Activated naive CD8-positive, alpha-beta T cell treated with anti-CD3 and anti-CD28 coated beads for 36 hours (primary cell): ENCODE measurements at places on chromosomes 2 and 18. TPM values are rescaled to one million over a fixed set of nuclear protein-coding genes. Genes with fewer than 3 reads are reported as not detected.

Gene SERPINB3
- not detected for total RNA-seq

Gene SP140L
- total RNA-seq: 36.3 TPM

Gene CYP27A1
- not detected for total RNA-seq

Gene EMILIN1
- total RNA-seq: 0.76 TPM

Gene PLGLB1
- total RNA-seq: 0.74 TPM

Gene SLC5A7
- not detected for total RNA-seq

Gene GREB1L
- total RNA-seq: not detected

Gene NOL4
- not detected for total RNA-seq

Gene SERPINB12
- total RNA-seq: not detected

Gene CRYBA2
- not detected for total RNA-seq

Gene TXNDC2
- not detected for total RNA-seq

Gene ZNF142
- 55.4 TPM for total RNA-seq

Gene ADRA2B
- 0.30 TPM for total RNA-seq

- DNase-seq: no peak
Measured at GRCh38 chr2:142175813-142176338, 45.1 kb upstream of the LRP1B start.

GRCh38 chr18:77160515-77160914 is 27.9 kb upstream of the MBP start:
- DNase-seq: no peak

DNA sequence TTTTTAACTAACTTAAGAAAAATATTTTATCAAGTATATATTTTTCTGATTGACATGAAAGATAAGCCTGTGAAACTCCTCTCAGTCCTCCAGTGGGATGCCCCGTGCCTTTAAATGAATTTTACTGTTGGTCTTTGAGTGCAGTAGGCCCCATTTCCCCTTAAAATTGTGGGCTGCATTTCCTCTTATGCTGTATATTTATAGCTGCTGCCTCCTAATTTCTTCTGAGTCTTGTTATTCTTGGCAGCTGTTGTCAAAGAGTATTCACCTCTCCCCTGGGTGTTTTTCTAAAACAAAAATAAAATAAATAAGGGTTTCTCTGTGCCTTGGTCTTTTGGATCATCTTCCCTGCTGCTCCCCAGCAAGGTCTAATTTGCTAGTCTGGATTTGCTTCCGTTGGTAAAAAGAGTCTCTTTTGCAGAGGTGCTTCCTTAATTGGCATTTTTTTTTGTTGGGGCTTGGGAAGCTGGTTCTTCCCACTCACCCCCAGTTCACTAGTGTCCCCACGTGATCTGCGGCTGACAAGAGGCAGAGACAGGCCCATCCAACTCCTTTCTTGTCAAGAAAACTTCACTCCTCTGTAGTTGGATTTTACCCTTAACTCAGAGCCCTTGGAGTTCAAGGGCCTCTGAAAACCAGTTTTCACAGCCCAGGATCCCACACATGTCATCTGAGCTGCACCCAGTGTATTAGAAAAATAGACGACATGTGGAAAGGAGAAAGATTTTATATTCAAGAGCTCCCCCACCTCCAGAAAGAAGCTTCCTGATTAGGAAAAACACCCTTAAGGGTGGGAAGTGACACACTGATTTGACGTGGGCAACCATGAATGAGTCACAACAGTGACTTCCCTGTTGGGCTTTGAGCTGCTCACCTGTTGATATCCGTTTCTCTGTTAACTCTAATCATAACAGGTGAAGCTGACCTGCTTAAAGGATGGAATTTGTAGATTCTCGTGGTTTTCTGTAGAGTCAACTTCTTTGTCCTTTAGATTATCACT is 431.5 kb downstream of the DCDC2C start:
- no peak for DNase-seq

- DNase-seq: no peak
Measured at GRCh38 chr2:42328148-42328833, 32.7 kb downstream of the COX7A2L start.

- DNase-seq: no peak
Measured at GRCh38 chr2:155368934-155369333, 670.4 kb downstream of the KCNJ3 start.

GRCh38 chr2:43417300-43417699 is 178.5 kb downstream of the THADA start:
- DNase-seq: no peak

GRCh38 chr2:68762665-68763064 is 28.1 kb downstream of the ARHGAP25 start:
- DNase-seq: no peak

GRCh38 chr2:5690286-5690685 is 1.9 kb upstream of the SOX11 start:
- DNase-seq: no peak

DNA sequence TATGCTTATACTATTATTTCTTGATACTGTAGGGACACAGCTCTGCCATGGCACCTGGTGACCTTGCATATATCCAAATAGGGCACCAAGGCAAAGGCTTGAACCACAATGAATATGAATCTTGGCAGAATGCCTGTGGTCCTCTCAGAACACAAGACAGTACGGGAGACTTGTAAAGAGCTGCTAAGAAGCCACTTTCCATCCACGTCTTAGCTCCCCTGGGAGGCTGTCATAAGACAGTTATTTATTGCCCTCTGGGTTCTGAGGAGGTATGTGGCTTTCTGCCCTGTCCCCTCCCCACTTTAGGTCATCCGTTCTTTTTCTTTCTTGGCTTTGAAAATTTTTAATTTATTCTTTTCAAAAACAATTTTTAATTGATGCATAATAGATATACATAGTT is 29.8 kb upstream of the MRPL33 start:
- DNase-seq: no peak

DNA sequence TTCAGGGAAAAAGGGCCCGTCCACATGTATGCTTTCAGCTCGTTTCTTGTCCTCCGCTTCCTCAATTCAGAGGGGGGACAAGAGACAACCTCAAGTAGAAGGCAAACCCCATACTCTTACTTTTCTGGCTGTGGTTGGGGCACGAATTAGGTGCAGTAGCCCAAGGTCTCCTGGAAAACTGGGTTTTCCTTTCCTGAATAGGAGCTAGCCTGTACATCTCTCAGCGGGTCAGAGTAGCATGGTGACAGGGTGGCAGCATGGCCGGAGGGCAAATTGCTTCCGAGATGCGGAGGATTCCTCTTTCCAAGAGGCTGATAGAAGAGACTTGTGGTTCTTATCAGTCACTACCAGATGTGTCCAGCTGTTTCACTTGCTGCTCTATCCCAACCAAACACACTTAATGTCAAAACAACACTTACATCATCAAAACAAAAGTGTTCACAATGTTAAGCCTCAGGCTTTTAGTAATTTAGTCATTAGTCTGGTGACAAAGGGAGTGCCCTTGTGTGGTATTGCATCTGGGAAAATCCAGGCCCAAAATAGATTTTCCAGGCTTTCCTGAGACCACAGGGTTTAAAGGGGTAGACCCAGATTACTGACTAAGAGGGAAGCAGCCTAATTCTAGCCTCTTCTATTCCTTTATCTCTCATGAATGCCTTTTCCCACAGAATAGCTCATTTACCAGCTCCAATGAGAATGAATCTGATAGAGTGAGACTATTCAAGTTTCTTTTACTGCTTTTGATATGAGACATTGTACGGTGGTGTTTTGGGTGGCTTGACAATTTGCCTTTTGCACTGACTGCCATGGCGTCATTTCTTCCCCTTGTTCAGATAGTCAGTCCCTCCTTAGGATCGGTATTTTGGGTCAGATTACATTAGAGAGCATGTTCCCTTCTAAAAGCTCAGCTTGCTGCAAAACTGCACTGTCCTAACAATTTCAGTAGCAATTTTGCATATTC is 162.0 kb downstream of the LTBP1 start:
- no peak for DNase-seq

DNA sequence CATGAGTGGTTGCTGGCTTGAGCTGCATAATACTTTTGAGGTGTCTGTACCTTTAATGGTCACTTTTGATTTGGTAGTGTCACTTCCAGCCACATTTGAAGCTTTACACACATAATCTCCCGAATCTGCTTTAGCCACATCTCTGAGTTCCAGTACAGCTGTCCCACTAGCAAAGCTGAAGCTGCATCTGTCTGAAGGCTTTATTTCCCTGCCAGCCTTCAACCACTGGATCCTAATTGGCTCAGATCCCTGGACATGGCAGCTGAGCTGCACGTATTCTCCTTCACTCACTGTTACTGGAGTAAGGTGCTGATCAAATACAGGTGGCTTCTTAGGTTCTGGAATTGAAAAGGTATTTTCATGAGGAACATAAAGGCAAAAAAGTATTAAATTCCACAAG is 99.7 kb downstream of the TTN start:
- DNase-seq: no peak

DNA sequence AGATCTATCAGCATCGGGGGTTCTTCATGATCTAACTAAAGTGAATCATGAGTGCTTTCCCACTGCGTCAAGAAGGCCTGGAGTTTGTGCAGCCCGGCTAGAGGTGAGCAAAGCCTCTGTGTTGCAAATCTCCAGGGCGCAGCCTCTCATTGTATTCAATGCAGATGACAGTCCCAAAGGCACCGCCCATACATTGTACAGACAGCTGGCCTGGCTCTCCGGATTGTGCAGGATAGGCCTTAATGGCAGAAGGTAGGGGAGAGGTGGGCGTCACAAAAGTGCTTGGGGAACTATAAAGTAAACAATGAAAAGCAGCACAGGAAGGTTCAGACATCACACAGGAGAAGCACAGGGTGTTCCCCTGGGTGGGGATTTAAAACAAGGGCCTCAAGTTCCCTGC is 907 bp upstream of the GYPC start:
- DNase-seq: no peak

DNA sequence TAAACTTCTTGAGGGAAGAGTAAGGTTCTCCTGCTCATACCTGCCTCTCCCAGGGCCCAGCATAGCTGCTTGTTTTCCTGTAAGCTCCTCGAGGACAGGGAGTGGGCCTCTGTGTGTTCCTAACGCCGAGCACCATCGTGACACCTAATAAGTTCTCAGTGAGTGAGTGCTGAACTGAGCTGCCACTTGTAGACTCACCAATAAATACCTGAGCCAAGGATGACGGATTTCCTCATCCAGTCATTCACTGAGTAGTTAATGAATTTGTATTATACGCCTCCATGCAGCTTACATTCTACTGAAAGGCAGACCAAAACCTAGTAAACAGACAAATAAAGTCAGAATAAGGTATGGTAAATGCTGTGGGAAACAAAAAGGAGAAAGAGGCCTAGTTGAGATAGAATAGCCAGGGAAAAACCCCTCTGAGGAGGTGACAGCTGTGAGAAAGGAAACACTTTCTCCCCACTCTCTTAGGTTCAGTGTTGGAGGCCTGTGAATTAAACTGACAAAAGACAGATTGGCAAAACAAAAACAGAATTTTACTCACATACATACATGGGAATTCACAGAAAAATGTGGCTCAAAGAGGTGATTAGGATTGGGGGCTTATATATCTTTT is 138.6 kb downstream of the B3GNT2 start:
- DNase-seq: no peak

- DNase-seq: no peak
Measured at GRCh38 chr2:176768185-176768584, 444.4 kb upstream of the HNRNPA3 start.

DNA sequence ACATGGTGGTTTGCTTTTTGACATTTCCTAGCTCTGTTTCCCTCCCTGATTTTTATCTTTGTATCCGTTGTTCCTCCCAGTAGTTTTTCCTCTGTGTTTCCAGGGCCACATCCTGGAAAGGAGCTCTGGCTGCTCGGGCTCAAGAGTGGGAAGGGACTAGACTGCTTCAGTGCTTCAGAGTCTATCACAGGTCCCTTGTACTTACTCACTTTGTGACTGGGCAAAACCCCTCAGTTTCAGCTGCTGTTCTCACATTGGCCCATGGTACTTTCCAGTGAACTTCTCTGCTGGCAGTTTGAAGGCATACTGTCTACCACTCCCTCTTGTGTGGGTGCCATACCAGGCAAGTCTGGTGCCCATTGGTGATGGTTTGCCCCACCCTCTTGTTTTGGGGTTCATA is 7.5 kb upstream of the STAMBP start:
- peak; percentile 25 for DNase-seq

- no peak for DNase-seq
Measured at GRCh38 chr2:33900610-33901009, 301.5 kb upstream of the FAM98A start.

GRCh38 chr2:107340955-107341354 is 455.0 kb upstream of the ST6GAL2 start:
- DNase-seq: no peak

- DNase-seq: no peak
Measured at GRCh38 chr18:48885266-48885923, 65.4 kb downstream of the SMAD7 start.

DNA sequence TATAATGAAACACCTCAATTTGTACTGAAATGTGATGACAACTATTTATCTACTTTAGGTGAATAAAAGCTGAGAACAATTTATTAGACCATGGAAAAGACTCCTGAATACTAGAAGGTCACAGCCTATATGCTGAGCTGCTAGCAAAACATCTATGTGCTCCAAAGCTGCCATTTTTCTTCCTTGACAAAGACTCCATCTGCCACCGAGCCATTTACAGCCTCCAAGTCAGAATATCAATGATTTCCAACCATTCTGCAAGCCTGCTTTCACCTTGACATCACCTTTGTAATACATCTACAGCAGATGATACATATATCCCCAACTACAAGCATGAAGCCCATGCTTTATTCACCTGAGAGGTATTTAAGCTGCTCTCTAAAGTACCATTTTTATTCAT is 84.9 kb downstream of the BAZ2B start:
- no peak for DNase-seq

DNA sequence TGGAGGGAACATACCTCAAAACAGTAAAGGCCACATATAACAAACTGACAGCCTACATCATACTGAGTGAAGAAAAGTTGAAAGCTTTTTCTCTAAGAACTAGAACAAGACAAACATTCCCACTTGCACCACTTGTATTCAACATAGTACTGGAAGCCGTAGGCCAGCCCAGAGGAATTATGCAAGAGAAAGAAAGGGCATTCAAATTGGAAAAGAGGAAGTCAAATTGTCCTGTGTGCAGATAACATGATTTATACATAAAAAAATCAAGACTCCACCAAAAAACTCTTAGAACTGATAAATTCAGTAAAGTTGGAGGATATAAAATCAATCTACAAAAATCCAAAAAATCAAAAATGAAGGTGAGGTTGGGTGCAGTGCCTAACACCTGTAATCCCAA is 8.0 kb upstream of the KDM3A start:
- DNase-seq: no peak

- DNase-seq: no peak
Measured at GRCh38 chr2:25115902-25116301, 52.5 kb downstream of the POMC start.

DNA sequence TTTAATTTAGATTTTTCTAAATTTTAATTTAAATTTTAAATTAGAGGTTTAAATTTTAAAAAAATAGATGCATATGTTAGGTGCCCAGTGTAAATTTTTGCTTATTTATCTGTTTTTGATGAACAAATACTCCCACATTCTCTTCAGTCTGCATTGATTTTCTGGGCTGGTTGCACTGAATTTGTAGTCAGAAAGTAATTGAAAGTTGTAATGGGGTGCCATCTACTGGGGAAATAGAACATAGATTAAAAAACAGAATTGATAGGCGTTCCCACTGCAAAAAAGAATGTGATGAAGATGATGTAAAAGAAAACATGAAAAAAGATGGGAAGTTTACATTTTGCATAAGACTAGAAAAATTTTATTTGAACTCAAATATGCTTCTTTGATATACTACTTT is 51.7 kb upstream of the CCDC85A start:
- DNase-seq: no peak
